ENCODE measurements at places on chromosomes 12 and 14. TPM values are rescaled to one million over a fixed set of nuclear protein-coding genes. Genes with fewer than 3 reads are reported as not detected.

COL2A1 gene
- total RNA-seq, result not detected

PMCH gene
- total RNA-seq, result 1.6 TPM

SRGAP1 gene
- 0.09 TPM for total RNA-seq

SLC39A2 gene
- not detected for total RNA-seq

EPYC gene
- not detected for total RNA-seq

TAS2R20 gene
- 2.6 TPM for total RNA-seq

RNU7-1 gene
- total RNA-seq, result not detected

RPL6 gene
- 1,622 TPM for total RNA-seq

CLECL1 gene
- total RNA-seq, result 1.1 TPM

CABP1 gene
- not detected for total RNA-seq

LGR5 gene
- total RNA-seq, result not detected

TAS2R50 gene
- 0.61 TPM for total RNA-seq

ARMH4 gene
- total RNA-seq, result not detected

EIF2S1 gene
- 38.8 TPM for total RNA-seq

CLEC7A gene
- total RNA-seq, result 1.6 TPM

DCP1B gene
- total RNA-seq, result 24.2 TPM

PELI2 gene
- total RNA-seq, result 10.6 TPM

SLCO1A2 gene
- total RNA-seq, result not detected

TAS2R14 gene
- 3.5 TPM for total RNA-seq

ART4 gene
- total RNA-seq, result not detected

PLA2G1B gene
- total RNA-seq, result 1.8 TPM

PRB2 gene
- not detected for total RNA-seq

FAM181A gene
- total RNA-seq, result not detected

TBC1D30 gene
- 0.41 TPM for total RNA-seq

COA8 gene
- total RNA-seq, result 27.5 TPM

C3AR1 gene
- 4.5 TPM for total RNA-seq

JAG2 gene
- total RNA-seq, result 1.9 TPM

SLC2A13 gene
- 5.1 TPM for total RNA-seq

TTC6 gene
- not detected for total RNA-seq

All from T-cell (primary cell).